ENCODE measurements at places on chromosomes 5 and 9.

- no peak for DNase-seq
These were observed 30.2 kb downstream of the MLANA start for GRCh38 chr9:5920860-5921328.

DNA sequence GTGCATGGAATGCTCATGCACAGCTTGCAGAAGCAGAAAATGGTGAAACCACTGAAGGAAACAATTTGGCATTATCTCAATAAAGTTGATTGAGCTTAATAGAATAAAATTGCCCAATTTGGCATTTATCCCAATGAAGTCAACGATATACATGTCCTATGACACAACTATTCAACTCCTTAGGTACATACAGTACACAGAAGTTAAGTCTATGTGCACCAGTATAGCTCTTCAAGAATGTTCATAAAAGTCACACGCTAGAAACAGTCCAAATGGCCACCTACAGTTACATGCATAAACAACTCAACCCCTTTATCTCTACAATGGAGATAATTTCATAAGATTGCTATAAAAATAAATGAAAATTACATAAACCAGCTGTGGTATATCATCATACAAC is 184.5 kb downstream of the DENND1A start:
- DNase-seq: no peak

DNA sequence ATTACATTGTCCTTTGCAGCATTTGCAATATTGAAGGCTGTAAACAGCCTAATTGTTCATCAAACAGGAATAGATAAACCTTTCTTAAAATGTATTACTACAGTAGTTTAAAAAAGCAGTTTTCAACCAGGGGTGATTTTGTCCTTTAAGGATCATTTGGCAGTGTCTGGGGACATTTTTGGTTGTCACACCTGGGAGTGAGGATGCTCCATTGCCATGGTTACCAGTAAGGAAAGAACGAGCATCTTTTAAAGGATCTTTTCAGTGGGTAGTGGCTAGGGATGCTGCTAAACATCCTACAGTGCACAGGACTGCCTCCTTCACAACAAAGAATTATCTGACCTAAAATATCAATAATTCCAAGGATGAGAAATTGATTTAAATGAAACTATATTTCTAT is 596.3 kb downstream of the HINT1 start:
- DNase-seq: no peak

- DNase-seq: no peak
These were observed 169.4 kb downstream of the TRPM3 start for GRCh38 chr9:70951749-70952727.

- DNase-seq: no peak
These were observed 139.8 kb upstream of the SLC30A5 start for GRCh38 chr5:68953875-68954617.

DNA sequence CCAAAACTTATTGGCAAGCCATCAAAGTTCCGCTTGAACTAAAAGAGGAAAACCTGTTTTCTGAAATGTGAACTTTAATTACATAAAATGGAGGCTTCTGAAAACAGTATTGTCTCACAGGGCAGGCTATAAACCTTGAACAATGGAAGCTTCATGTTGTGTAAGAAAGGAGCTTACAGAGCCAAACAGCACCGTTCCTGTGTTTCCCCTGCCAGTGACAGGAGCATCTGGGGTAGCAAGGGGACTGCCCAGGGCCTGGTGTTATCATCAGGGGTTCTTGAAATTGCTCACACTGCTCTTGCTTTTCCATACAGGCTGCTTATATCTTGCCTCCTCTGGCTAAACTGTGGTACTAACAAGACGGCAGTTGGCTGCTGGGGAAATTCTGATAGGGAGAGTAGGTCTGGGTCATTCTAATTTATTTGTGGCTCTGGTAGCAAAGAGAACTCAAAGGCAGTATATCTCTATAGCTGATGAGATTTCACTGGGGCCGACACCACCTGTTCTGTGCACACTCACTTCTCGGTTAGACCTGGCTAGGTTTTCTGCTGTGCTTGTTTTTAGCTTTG is 40.4 kb downstream of the BASP1 start:
- DNase-seq: no peak

GRCh38 chr9:98520221-98520960 is 188.3 kb downstream of the GABBR2 start:
- no peak for DNase-seq

GRCh38 chr9:29129763-29130162 is 1556.5 kb upstream of the C9orf72 start:
- DNase-seq: no peak

GRCh38 chr9:18466101-18466500 is 7.9 kb upstream of the ADAMTSL1 start:
- no peak for DNase-seq
